Suprapubic skin (tissue), 4 donors: ENCODE measurements at places on chromosomes 16 and 17. TPM values are rescaled to one million over a fixed set of nuclear protein-coding genes. Genes with fewer than 3 reads are reported as not detected.
A peak's percentile ranks its signal among the peaks of the same experiment; 100 is the strongest.

DNA sequence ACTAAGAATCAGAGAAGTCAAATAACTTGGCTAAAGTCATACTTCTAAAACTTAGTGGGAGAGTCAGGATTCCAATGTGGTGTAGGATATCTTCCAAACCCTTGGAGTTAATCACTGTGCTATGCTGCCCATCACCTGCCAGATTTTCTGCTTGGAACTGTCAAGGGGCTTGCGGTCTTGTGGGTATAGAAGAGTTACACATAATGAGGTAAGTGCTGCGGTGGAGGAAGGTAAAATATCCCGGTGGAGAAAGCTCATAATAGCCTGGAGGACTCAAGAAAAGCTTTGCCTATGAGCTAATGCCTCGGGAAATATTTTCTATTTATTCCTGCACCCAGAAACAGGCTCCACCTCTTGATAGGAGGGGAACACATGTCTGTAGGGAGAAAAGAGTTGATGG is 195.6 kb downstream of the UTP18 start:
- no peaks in the 10 kb centered on the region for H3K36me3 ChIP-seq
- no peak for DNase-seq
- no peak overlapping the region for H3K27ac ChIP-seq
- no peaks in the 10 kb centered on the region for H3K27me3 ChIP-seq

DNA sequence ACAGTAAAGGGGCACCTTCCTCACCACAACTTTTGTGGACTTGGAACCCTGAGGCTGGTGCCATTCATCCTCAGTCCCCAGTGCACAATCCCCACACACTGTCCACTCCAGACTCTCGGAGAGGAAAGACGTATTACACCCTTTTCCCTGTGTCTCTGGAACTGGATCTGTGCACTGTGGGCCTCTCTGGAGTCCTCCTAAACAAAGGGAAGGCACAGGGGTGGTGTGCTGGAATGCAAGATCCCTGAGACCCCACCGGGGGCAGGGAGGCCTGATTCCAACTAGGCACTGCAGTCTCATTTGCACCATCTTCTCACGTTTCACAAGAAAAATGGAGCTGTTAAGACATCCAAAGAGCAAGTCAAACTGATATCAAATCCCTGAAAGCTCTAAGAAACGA is 89.8 kb downstream of the USP31 start:
- no peak overlapping the region for H3K27ac ChIP-seq
- no peaks in the 10 kb centered on the region for H3K4me1 ChIP-seq
- DNase-seq, result no peak

DNA sequence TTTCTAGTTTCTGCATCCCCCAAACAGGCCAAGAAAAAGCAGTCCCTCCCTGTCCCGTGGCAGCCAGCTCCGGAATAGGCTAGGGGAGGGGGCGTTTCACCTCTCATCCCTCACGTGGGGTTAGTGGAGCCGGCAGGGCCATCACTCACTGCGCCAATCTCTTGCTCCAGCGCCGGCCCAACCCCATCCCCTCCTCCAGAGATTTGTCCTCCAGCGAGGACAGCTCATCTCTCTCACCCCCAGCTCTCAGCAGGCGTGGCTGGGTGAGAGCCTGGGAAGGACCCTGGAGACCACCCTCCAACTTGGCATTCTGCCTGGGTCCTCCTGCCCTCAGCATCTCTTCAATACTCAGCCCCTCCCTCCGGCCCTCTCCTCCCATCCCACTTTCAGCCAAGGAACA is 74.1 kb downstream of the TMEM132E start:
- H3K4me3 ChIP-seq, result no peak overlapping the region
- H3K36me3 ChIP-seq, result no peaks in the 10 kb centered on the region
- H3K27me3 ChIP-seq, result peaks cover 34% of the 10 kb centered on the region
- no peak for DNase-seq

- no peak for DNase-seq
- H3K36me3 ChIP-seq, result peaks cover 28% of the 10 kb centered on the region
- H3K27ac ChIP-seq, result peak overlapping the region; percentile 5
- H3K4me1 ChIP-seq, result peaks cover 51% of the 10 kb centered on the region
Observed at GRCh38 chr16:4411684-4412083, 4.7 kb downstream of the CORO7 start.

DNA sequence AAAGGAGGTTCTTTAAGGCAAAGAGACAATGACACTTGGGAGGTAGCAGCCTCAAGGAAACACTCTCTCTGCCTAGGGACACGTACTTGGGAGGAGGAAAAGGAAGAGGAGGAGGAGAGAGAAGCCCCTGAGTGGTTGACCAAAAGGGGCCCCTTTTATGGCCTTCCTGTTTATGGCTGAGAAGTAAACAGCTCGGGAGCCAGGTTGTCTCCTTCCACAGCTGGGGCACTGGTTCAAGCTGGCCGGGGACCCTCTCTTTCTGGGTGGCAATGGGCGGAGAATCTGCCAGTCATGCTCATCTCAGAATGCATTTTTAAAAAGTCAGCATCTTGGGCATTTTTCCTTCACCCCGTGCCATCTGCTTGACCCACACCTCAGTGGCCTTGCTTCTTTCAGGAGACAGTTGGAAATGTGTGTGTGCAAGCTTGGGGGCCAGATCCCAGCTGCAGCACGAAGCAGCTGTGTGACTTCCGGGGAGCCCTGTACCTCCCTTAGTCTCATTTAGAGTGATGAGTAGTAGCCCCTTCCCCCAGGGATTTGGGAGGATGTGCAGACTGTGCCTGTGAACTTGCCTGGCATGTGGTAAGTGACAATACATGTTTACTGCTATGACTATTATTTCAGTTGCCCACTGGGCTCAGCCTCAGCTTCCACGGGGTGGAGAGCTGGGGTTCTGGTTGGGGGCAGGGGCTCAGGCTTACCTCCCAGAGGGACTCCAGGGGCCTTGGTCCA is 33.8 kb upstream of the SALL1 start:
- no peak for DNase-seq
- no peaks in the 10 kb centered on the region for H3K4me1 ChIP-seq
- no peaks in the 10 kb centered on the region for H3K36me3 ChIP-seq
- peaks cover 17% of the 10 kb centered on the region for H3K27me3 ChIP-seq
- no peak overlapping the region for H3K4me3 ChIP-seq

- DNase-seq, result no peak
- no peaks in the 10 kb centered on the region for H3K27me3 ChIP-seq
- H3K4me3 ChIP-seq, result no peak overlapping the region
Observed at GRCh38 chr16:89525146-89525913, 17.1 kb downstream of the SPG7 start.

DNA sequence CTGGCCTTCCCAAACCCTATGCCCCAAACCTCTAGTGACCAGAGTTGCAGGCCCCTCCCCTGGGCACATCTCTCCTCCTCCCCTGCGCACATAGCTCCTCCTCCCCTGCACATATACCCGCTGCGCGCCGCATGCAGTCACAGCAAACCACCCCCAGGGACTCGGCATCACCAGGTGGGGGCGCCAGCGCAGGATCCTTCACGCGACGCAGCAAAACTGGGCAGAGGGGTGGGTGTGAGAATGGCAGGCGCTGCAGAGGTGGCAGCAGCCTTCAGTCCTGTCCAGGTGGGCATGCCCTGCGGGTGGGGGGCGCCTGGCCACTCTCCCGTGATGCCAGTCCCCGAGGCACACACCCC is 5.6 kb downstream of the CORO6 start:
- peak overlapping the region; percentile 42 for H3K4me3 ChIP-seq
- H3K36me3 ChIP-seq, result no peaks in the 10 kb centered on the region
- H3K27me3 ChIP-seq, result peaks cover 6% of the 10 kb centered on the region
- peak; percentile 89 for DNase-seq

GRCh38 chr17:79196913-79197312 is 122.3 kb downstream of the ENGASE start:
- no peak overlapping the region for H3K4me3 ChIP-seq
- no peak overlapping the region for H3K27ac ChIP-seq
- DNase-seq, result no peak
- H3K36me3 ChIP-seq, result no peaks in the 10 kb centered on the region
- no peaks in the 10 kb centered on the region for H3K4me1 ChIP-seq

DNA sequence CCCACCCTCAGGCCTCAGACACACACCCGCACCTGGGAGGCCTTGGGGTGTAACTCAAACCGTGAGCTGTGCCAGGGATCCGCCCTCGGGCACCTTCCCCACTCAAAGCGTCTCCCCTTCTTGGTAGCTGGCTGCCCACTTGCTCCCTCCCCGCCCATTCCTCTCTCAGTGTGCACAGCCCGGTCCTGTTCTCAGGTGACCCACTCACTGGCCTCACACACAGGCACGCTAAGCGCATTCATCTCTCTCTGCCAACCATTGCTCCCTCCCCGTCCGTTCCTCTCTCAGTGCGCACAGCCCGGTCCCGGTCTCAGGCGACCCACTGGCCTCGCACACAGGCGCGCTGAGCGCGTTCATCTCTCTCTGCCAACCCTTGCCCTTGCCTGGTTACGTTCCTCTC is 20.8 kb downstream of the WDR45B start:
- H3K27me3 ChIP-seq, result no peaks in the 10 kb centered on the region
- H3K27ac ChIP-seq, result peak overlapping the region; percentile 11
- peak overlapping the region; percentile 19 for H3K4me3 ChIP-seq
- H3K36me3 ChIP-seq, result peaks cover 79% of the 10 kb centered on the region
- DNase-seq, result no peak

- no peak overlapping the region for H3K4me3 ChIP-seq
- H3K4me1 ChIP-seq, result peaks cover 6% of the 10 kb centered on the region
- no peaks in the 10 kb centered on the region for H3K36me3 ChIP-seq
- no peak for DNase-seq
Observed at GRCh38 chr17:33385713-33386112, 92.6 kb upstream of the ASIC2 start.

GRCh38 chr16:30839523-30840227 is 52.7 kb upstream of the ZNF629 start:
- H3K4me3 ChIP-seq, result no peak overlapping the region
- no peaks in the 10 kb centered on the region for H3K27me3 ChIP-seq

DNA sequence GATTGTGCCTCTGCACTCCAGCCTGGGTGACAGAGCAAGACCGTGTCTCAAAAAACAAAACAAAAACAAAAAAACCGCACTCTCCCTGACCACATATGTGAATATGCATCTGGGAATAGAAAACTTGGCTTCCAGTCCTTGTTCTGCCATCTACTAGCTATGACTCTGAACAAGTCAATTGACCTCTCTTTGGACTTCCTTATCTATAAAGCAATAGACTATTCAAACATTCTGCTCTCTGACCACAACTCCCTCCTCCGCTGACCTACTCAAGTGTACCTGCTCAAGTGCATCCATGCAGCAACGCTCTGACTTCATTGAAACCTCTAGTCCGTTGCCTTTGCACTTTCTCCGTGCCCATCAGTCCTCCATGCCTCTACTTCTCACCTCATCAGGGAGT is 52.6 kb upstream of the KDM6B start:
- no peak overlapping the region for H3K27ac ChIP-seq
- H3K4me1 ChIP-seq, result no peaks in the 10 kb centered on the region
- H3K27me3 ChIP-seq, result no peaks in the 10 kb centered on the region
- no peak for DNase-seq

- no peak overlapping the region for H3K4me3 ChIP-seq
- H3K27me3 ChIP-seq, result peaks cover 96% of the 10 kb centered on the region
- no peak overlapping the region for H3K27ac ChIP-seq
- no peak for DNase-seq
- H3K36me3 ChIP-seq, result no peaks in the 10 kb centered on the region
Observed at GRCh38 chr16:86593913-86594620, 15.7 kb downstream of the FOXL1 start.

C17orf113 gene
- total RNA-seq, result 2.1 TPM

GRCh38 chr16:85238233-85238647 is 126.0 kb upstream of the CIBAR2 start:
- peaks cover 18% of the 10 kb centered on the region for H3K27me3 ChIP-seq
- peak; percentile 80 for DNase-seq
- no peak overlapping the region for H3K27ac ChIP-seq
- H3K4me1 ChIP-seq, result peaks cover 42% of the 10 kb centered on the region

DNA sequence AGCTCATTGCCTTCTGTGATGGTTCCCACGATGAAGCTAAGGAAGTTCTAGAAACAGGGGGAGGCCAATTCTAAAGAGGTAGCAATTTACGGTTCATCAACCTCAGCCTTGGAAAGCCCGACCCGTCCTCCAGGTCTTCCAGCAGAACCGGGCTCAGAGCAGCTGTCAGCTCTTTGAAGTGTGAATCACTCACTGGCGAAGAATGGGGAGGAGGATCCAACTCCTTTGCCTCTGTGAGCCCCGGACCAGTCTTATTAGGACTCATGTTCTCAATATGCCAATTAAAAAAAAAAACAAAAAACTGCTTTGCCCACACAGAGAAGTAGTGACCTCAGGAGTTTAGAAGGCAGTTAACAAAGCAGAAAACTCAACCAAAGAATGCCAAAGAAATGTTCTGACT is 31.4 kb downstream of the STX8 start:
- peaks cover 9% of the 10 kb centered on the region for H3K36me3 ChIP-seq
- H3K4me1 ChIP-seq, result no peaks in the 10 kb centered on the region
- no peak for DNase-seq
- no peak overlapping the region for H3K27ac ChIP-seq
- H3K27me3 ChIP-seq, result no peaks in the 10 kb centered on the region
- no peak overlapping the region for H3K4me3 ChIP-seq

- H3K27ac ChIP-seq, result no peak overlapping the region
- DNase-seq, result no peak
- no peaks in the 10 kb centered on the region for H3K27me3 ChIP-seq
- peaks cover 25% of the 10 kb centered on the region for H3K36me3 ChIP-seq
- no peaks in the 10 kb centered on the region for H3K4me1 ChIP-seq
- no peak overlapping the region for H3K4me3 ChIP-seq
Observed at GRCh38 chr16:66563574-66564334, 2.5 kb upstream of the CMTM1 start.

DNA sequence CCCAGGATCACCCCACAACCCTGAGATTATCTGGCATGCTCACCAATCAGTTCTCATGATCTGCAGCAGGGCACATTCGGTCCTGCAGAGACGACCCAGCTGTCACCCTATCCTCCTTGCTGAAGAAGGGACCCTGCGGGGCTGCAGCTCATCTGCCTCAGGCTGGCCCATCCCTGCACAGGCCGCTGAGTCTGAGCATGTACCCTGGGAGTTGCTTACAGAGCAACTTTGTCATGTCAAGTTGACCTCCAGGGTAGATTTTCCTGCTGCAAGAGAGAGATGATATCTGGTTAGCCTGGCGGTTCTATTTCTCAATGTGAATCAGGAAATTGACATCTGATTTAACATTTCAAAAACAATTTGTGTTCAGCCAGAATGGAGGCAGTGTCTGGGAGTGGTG is 36.0 kb upstream of the ADCY9 start:
- H3K27me3 ChIP-seq, result no peaks in the 10 kb centered on the region
- H3K4me3 ChIP-seq, result no peak overlapping the region
- no peaks in the 10 kb centered on the region for H3K4me1 ChIP-seq
- no peaks in the 10 kb centered on the region for H3K36me3 ChIP-seq

MPP2 gene
- 2.7 TPM for total RNA-seq

ADAMTS18 gene
- 0.16 TPM for total RNA-seq

GLTPD2 gene
- total RNA-seq, result not detected
